Right lobe of liver (tissue), 6 donors: ENCODE measurements at places on chromosomes 13 and 19. TPM values are rescaled to one million over a fixed set of nuclear protein-coding genes. Genes with fewer than 3 reads are reported as not detected.

NEK5 gene
- 0.06 TPM for total RNA-seq

GRCh38 chr19:19860756-19861390 lies 4.8 kb upstream of the ZNF253 start:
- no peaks in the 10 kb centered on the region for H3K27me3 ChIP-seq
- no peak overlapping the region for H3K27ac ChIP-seq
- H3K36me3 ChIP-seq, result no peaks in the 10 kb centered on the region
- no peak for DNase-seq
- H3K4me1 ChIP-seq, result no peaks in the 10 kb centered on the region
- H3K4me3 ChIP-seq, result no peak overlapping the region

ZNF443 gene
- total RNA-seq, result 3.1 TPM

MISP gene
- not detected for total RNA-seq

DNA sequence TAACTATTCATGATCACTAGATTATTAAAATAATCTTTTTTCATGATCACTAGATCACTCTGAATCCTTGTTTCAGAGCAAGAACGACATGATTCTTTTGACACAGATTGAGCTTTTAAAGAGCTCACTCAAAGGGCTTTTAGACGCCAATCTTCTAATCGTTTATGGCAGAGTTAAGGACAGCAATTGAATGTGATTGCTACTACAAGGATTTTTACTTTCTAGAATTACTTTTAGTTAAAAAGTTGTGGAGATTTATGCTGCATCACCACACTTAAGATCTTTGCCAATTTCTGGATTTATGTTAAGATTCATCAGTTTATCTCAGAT lies 1.3 kb downstream of the EXOSC8 start:
- H3K27ac ChIP-seq, result no peak overlapping the region
- DNase-seq, result no peak
- no peaks in the 10 kb centered on the region for H3K36me3 ChIP-seq

PRR12 gene
- total RNA-seq, result 4.7 TPM

DNA sequence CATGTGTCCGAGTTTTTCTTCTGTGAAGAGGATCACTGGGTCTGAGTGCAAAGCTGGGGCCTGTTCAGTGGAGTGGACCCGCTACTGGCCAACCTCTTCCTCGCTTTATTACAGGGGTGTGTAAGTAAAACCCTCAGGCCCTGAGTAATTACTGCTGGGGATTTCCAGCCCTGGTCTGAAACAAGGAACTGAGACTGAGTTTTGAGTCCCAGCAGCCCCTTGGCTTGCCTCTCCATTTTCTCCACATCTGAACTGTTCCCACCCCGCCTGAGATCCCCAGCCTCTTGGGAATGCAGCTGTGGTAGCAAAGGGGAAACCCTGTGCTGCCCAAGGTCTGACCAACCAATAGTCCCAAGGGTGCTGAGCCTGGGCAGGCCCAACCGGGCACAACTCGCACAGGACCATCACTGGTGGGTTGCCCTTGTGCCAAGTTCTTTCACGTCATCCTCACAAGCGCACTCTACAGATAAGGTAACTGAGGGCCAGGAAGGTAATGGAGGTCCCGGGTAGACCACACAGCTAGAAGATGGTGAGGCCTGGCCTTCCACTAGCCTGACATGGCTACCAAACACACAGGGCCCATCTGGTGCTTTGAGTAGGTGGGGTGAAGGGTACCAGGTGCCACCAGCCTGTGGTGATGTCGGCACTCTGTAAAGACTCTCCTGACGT lies 13.7 kb upstream of the SLC35E1 start:
- H3K4me3 ChIP-seq, result no peak overlapping the region
- no peak for DNase-seq
- peaks cover 5% of the 10 kb centered on the region for H3K4me1 ChIP-seq
- no peaks in the 10 kb centered on the region for H3K36me3 ChIP-seq
- H3K27ac ChIP-seq, result no peak overlapping the region

DNA sequence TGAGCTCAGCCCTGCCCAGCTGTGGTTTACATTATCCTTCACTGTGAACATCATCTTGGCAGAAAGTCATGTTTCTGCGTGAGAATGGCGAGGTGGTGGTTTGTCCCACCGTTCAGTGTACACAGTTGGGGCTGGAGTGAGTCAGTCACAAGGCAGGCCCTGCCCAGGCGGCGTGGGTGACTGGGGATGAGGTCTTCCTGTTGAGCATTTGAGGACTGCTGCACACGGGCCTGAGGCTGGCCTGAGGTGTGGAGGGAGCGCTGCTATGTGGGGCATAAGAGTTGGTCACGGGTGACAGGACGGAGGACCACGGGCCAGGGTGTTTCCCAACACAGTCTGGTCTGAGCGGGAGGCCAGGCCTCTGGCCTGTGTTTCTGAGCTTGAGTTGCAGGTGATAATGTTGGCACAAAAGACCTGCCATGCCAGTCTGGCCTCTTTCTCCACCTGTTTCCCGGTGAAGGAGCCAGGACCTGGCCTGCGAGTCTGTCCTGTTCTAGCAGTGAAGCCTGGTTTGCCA lies 13.4 kb upstream of the C19orf33 start:
- no peak overlapping the region for H3K4me3 ChIP-seq
- no peaks in the 10 kb centered on the region for H3K36me3 ChIP-seq
- no peaks in the 10 kb centered on the region for H3K4me1 ChIP-seq
- H3K27ac ChIP-seq, result no peak overlapping the region

DNA sequence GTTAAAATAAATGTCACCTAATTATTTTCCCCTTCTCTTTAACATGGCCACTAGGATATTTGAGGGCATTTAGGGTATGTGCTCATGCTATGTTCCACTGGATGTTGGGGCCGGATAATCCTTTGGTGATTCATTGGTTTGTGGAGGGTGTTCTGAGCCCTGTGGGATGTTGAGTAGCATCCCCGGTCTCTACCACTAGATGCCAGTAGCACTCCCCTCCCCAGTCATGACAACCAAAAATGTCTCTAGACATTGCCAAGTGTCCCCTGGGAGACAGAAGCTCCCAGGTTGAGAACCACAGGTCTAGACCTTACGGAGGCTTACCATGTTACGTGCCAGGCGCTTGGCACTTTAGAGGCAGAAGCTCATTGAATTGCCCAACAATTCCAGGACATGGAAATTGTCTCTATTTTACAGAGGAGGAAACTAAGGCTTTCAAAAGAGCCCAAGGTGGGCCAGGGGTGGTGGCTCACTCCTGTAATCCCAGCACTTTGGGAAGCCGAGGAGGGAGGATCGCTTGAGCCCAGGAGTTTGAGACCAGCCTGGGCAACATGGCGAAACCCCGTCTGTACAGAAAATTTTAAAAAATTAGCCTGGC lies 14.1 kb downstream of the SHANK1 start:
- H3K4me1 ChIP-seq, result no peaks in the 10 kb centered on the region
- no peak overlapping the region for H3K4me3 ChIP-seq
- no peaks in the 10 kb centered on the region for H3K36me3 ChIP-seq
- no peak for DNase-seq
- no peak overlapping the region for H3K27ac ChIP-seq

CDX2 gene
- not detected for total RNA-seq

DNA sequence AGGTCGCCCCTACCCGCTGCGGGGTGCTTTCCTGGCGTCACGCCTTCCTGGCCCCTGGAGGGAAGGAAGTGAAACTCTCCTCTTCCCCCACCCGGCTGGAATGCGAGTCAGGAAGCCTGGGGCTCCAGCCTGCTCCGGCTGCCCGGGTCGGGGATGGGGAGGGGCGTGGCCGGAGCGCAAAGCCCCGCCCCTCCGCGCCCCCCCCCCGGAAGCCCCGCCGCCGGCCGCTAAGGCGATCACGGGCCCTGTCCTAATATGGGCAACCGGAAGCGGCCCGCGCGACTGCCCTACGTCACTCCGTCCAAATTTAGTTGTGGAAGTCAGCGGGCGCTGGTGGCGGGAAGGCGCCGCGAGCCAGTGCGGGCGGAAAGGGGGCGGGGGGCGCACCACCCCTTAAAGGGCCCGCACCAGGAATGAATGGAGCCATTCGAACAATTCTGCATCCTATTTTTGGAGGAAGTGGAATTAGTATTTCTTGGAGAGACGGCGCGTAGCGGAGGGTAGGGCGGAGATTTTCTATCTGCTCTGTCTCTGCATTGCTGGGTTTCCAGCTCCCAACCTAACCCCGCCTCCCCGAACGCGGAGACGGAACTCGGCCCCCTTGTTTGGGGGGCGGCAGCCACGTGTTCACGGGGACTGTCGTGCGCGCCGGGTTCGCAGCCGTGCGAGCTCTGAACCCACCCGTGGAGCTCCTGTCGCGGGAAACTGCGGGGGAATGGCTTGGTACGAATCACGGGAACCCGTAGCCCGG lies 1.6 kb downstream of the IER2 start:
- peak; percentile 98 for DNase-seq
- H3K36me3 ChIP-seq, result no peaks in the 10 kb centered on the region
- no peaks in the 10 kb centered on the region for H3K4me1 ChIP-seq
- no peaks in the 10 kb centered on the region for H3K27me3 ChIP-seq
- H3K4me3 ChIP-seq, result peak overlapping the region; percentile 83
- peak overlapping the region; percentile 99 for H3K27ac ChIP-seq

- no peak overlapping the region for H3K4me3 ChIP-seq
- H3K27ac ChIP-seq, result no peak overlapping the region
- no peaks in the 10 kb centered on the region for H3K4me1 ChIP-seq
- no peaks in the 10 kb centered on the region for H3K27me3 ChIP-seq
Observed at GRCh38 chr19:29819300-29819699, 7.5 kb downstream of the CCNE1 start.

JSRP1 gene
- 0.28 TPM for total RNA-seq

- no peak for DNase-seq
- H3K4me1 ChIP-seq, result peaks cover 35% of the 10 kb centered on the region
- H3K27me3 ChIP-seq, result no peaks in the 10 kb centered on the region
- H3K4me3 ChIP-seq, result no peak overlapping the region
- no peak overlapping the region for H3K27ac ChIP-seq
- H3K36me3 ChIP-seq, result no peaks in the 10 kb centered on the region
Observed at GRCh38 chr13:75414036-75414827, 67.7 kb downstream of the TBC1D4 start.

DNA sequence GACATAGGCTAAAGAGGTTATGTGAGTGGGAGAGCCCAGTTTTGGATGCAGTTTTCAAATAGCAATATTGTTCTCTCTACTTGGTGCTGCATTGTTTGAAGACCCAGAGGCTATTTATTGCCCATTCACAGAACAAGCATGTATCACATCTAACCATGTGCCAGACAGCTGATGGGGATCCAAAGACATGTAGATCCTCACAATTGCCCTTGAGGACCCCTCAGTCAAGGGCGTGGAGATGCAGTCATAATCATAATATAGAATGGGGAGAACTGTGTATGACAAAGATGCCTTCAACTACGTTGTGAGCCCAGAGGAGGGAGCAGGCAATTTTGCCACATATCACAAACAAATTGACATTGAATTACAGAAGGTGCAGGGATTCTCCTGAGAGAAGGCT lies 70.5 kb downstream of the NHLRC3 start:
- no peak for DNase-seq
- H3K36me3 ChIP-seq, result no peaks in the 10 kb centered on the region
- no peaks in the 10 kb centered on the region for H3K4me1 ChIP-seq
- H3K27ac ChIP-seq, result no peak overlapping the region

DNA sequence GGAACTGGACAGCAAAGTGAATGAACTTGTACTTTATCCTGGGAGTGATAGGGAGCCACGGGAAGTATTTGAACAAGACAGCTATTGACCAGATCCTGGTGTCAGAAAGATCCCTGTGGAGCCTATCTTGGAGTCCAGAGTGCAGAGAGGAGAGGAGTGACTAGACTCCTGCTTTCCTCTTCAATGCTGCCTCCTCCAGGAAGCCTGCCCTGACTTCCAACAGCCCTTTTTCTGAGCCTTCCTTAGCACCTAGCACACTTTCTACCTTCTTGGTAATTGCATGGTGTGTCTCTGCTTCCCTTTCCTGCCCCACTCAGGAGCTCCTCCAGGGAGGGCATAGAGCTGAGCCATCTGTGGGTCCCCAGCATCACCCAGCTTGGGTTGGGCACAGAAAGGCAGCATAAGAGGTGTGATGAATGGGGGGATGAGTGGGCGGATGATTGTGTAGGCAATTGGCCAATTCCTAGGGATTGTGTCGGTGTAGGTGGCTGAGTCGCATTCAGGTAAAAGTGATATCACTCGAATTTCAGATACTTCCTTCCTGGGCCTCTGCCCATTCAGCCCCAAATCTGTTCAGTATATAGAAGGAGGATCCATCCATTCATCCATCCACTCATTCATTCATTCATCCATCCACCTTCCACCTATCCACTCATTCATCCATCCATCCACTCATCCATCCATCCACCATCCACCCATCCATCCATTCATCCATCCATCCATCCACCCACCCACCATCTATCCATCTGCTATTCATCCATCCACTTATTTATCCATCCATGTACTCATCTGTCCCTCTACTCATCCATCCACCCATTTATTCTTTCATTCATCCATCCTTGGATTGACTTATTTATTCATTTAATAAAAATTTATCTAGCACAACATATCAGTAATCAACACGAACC lies 26.9 kb downstream of the CYP4F22 start:
- H3K36me3 ChIP-seq, result no peaks in the 10 kb centered on the region
- no peaks in the 10 kb centered on the region for H3K4me1 ChIP-seq
- DNase-seq, result no peak
